ENCODE measurements at places on chromosomes 5 and 9. TPM values are rescaled to one million over a fixed set of nuclear protein-coding genes. Genes with fewer than 3 reads are reported as not detected.

- no peak for DNase-seq
Observed at GRCh38 chr9:92164490-92164889, 49.3 kb upstream of the SPTLC1 start.

CCNJL gene
- total RNA-seq = 0.48 TPM

DNA sequence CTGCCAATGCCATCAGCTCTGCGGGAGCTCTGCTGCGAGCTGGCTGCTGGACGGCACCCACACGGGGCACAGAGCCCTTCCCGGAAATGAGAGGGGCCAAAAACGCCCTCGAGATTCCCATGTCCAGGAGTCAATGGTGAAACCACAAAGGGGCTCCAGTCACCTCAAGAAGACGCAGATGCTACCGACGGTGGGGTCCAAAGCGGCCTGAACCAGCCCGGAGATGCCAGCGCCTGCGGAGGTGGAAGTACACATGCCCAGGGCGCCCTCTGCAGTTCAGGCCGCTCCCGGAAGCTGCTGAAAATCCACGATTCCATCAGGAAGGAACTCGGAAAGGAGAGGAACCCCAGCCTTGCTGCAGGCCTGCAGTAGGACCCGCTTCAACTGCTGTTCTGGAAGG is 82.4 kb upstream of the SELENOP start:
- DNase-seq = no peak

DNA sequence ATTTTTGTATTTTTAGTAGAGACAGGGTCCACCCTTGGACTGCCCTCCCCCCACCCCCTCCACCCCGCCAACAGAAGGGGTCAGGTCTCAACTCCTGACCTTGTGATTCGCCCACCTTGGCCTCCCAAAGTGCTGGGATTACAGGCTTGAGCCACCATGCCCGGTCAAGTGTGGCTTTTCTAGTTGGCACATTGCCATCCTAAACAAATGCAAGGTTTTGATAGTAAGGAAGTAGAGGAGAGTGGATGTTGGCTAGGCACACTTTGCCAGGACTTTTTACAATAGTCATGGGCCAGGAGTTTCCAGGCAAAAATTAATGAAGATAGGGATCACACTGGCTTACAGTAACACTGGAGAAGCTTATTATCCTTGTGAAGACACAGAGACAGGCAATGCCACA is 62.4 kb downstream of the GALNT12 start:
- no peak for DNase-seq

DNA sequence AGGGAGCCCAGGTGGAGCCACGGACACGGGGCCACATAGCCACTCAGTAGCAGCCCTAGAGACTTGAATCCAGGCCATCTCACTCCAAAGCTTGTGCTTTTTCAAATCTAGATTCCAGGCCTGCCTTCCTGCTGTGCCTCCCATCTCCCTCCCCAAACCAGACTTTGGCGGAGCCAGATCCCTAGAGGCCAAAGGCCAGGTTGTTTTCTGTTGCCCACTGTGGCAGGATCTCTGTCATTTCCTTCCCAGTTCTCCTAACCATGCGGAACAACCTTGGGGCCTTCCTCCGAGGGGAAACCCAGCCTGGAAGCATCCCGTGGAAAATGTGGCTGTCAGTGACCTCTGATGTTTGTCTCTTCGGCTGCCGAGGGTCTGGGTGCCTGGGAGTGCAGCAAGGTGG is 16.4 kb upstream of the RPS14 start:
- no peak for DNase-seq

GRCh38 chr5:150175536-150175935 is 9.0 kb downstream of the CDX1 start:
- no peak for DNase-seq

IRX1 gene
- not detected for total RNA-seq

DNA sequence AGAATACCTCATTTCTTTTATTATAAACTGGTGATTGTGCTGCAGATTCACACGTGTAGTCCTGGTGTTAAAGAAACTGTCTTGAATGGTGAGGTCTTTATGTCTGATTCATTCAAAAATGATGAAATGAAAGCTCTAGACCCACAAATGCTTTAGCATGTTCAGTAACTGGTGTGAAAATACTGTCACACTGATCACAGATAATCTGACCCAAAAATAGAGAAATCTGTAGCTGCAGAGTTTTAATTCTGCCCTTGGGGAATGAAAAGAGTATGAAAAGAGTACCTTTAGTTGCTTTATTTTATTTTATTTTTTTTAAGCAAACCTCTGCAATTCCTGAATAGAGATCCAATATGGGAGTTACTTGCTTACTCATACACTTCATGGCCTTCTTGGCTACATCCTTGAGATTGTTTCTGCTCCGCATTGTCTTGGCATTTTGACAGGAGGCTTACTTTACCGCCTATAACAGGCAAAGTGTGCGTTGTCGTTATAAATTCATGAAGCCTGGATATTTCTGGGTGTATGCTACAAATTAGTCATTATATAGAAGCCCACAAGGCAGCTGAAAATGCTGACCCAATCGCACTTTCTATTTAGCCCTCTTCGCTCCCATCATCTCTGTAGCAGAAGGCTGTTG is 2.7 kb downstream of the RGMB start:
- no peak for DNase-seq

OBP2B gene
- total RNA-seq = not detected

DNA sequence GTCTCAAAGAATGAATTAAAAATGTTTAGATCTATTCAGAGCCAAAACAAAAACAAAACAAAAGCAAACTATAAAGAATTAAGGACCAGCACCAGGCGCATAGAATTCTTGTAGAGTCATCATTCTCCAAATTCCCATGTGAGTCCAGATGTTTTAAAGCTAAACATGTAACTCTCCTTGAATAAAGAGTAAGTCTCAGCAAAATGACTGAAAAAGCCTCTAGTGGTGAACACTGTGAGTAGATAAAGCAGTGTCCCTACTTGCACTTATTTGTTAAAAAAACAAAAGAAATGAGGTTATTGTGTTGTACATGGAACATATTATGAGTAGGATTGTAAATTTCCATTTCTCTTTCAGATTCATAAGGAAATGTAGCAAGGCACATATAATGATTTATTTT is 44.0 kb downstream of the NNT start:
- DNase-seq = no peak

Data from left lobe of liver (tissue), 2 donors.